BJ (cell line): ENCODE measurements at places on chromosomes 16 and 17.
A peak's percentile ranks its signal among the peaks of the same experiment; 100 is the strongest.

DNA sequence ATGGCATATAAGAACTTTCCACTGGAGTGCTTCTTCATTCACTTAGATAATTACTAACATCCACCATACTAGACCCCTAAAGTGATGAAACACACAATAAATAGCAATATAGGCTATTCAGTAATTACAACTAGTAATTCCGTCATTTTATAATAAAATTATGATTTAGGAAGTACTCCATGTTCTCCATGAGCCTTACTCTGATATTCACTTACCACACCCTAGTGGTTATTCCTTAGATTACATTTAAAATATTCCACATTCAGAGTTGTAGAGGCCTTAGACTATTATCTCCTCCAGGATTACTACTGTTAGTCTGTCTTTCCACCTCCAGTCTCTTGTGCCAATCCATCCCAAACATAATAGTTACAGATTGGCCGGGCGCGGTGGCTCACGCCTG is 62.4 kb downstream of the STH start:
- DNase-seq, result no peak

- DNase-seq, result no peak
These were observed 148.9 kb downstream of the ZNF18 start for GRCh38 chr17:11848330-11848729.

GRCh38 chr17:2237950-2238349 is 65.6 kb downstream of the SMG6 start:
- DNase-seq, result no peak

- no peak for DNase-seq
These were observed 43.4 kb downstream of the SPOP start for GRCh38 chr17:49634485-49634860.

GRCh38 chr16:67389911-67390815 is 3.1 kb downstream of the TPPP3 start:
- DNase-seq, result no peak

- no peak for DNase-seq
These were observed at the start of gene CNTNAP1 for GRCh38 chr17:42681976-42682721. Gene CNTNAP1, plus strand, starts transcription at chr17:42682531. Its CDS starts 299 bp downstream, at chr17:42682830.

DNA sequence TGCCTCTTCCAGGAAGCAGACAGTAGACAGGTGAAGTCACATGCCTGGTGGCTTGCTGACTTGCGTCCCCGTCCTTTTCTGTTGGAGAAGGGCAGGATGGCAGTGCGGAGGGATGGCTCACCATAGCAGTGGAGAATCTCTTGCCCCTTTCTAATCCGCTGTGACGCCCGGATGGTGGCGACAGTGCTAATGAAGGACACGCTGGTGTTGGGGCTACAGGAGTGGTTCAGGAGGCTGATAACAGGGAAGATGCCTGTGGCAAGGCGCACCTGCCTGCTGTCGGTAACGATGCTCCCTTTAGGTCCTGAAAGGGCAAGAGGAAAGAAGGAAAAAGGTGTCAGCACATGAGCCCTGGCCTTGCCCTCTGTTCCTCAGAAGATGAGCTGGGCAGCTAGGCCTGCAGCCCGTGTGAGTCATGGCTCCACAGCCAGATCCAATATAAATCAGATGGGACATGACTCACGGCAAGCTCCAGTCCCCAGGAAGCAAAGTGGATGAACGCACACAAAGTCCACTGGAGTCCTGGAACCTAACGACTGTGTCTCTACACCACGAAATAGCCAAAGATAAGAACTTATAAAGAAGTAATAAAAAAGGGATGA is 25.5 kb downstream of the SERPINF1 start:
- DNase-seq, result peak; percentile 77

DNA sequence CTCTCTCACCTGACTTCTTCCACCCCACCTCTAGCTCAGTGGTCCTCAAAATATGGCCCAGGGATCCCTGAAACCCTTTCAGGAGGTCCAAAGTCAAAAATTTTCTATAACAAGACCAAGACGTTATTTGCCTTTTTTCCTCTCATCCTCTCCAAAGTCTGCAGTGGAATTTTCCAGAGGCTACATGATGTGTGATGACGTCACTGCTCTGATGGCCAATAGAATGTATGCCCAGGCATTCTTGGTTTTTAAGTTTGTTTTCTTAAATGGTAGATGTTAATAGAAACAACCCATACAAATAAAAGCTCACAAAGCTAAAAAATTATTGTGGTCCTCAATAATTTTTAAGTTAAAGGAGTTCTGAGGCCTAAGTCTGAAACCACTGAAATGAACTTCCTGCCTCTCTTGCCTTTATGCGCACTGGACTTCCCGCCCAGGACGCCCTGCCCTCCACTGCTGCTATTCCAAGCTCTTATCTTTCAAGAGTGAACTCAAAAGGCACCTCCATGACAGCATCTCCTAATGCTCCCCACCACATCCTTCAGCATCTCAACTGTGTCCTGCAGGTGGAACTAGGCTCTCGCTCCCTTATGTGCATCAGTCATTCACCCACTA is 13.5 kb downstream of the UBE2O start:
- no peak for DNase-seq

DNA sequence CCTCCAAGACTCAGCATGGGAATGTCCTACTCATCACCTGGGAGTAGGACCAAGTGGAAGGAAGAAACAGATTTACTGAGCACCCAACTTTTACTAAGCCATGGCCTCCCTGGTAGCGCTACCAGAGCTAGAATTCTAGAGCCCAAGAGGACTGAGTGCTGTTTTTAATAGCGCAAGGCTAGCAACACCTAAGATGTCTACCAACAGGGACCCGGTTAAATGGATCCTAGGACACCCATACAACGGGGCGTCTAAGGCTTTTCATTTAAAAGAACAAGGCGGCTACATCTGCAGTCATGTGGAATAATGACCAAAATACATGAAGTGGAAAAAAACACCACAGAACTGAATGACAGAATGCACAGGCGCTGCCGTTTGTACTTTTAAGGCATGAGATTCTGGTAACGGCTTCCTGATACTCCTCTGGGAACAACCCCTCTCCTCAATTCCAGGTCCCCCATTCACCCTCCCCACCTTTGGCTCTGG is 5.1 kb downstream of the GGA2 start:
- no peak for DNase-seq

DNA sequence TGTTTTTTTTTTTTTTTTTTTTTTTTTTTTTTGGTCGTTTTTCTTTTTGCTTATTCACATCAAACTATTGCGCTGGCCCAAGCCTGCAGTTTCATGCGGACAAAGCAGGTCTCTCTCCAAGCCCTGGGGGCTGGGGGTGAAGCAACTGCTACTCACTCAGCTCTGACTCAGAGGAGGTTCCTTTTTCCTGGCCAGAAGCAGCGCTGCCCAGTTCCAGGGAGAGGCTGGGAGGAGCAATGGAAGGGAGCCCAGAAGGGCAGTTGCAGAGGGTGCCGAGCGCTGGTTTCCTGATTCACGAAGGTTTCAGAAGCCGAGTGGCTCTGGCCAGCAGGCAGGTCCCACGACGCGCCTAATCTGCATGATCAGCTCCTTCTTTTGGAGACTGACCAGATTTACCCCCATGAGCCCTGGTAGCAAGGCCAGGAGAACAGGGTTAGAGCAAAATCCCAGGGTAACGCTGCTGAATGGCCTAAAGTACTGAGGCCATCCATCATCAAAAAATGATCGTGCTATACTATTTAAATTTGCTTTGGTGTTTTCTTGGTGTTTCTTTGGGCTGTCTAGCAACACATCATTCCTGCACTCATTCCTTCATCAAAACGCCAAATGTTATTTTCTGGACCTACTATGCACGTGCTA is 144.7 kb upstream of the SOX9 start:
- DNase-seq, result peak; percentile 86

GRCh38 chr17:42182927-42183734 is 2.1 kb downstream of the HCRT start:
- DNase-seq, result no peak

- no peak for DNase-seq
These were observed 11.3 kb downstream of the WDR45B start for GRCh38 chr17:82636626-82637598.

DNA sequence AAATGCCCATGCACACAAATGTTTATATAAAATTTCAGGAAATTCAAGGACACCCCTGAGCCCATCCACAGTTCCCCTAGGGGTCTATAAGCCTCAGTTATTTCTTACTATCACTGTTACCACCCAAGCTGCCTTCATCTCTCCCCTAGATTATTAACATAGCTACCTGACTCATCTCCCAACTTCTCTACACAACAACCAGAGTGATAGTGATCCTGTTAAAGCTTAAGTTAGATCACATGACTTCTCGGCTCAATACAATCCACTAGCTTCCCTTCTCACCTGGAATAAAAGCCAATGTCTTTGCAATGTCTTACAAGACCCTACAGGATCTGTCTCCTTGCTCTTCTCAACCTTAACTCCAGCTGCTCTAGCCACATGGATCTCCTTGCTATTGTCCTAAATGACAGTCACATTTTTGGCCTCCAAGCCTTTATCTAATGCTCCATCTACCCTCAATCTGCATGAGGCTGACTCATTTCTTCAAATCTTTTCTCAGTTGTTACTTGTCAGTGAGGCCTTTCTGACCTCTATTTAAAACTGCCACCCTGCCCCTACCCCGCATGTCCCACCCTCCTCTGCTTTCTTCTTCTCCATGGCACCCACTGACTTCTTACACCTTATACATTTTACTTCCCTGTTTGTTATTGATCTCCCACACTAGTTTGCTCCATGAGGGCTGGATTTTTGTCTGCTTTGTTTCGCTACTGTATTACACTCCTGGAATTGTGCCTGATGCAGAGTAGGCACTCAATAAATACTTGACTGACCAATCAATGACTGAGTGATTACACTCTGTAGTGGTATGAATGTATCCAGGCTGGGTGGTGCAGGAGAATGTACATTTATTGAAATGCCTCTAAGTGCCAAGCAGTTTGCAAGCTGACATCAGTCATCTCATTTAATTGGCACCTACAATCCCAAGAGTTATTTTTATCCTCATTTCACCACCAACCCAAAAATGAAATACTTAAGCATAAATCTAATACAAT is 5.2 kb upstream of the LIG3 start:
- DNase-seq, result no peak

DNA sequence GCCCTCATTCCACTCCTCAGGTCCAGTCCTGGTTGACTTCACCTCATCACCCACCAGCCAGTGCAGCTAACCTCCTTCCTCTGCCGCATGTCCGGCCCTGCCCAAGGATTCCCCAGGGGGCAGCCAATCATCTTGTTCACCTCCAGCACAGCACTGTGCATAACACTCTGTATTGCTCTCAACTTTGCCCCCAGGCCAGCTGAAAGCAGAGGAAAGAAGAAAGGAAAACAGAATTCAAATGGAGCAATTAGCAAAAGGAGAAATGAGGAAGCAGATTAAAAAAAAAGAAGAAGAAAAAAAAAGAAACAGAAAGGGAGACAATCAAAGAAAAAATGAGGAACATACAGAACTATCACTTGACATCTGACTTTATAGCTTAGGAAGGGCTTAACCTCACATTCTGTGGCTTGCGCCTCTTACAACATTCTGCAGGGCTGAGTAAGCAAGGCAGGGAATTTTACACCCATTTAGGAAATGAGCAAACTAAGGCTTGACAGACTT is 26.1 kb downstream of the GAS7 start:
- DNase-seq, result no peak

- no peak for DNase-seq
These were observed 17.2 kb downstream of the TLE7 start for GRCh38 chr16:71424626-71425025.

DNA sequence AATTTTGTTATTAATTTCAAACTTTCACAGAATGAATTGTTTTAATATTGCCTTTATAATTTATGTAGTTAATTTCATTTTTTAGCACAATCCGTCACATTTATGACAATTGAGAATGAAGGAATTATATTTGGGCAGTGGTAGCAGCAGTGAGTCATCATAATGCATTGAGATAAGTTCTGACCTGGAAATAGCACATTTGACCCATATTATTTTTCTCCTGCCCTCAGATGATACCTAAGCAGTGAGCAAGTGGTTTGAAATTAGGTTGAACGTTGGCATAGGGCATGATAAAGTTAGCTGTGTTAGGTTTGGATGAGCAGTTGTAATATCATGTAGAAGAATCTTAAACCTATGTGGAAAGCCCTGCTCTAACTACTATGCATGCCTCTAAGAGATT is 1431.3 kb upstream of the CDH8 start:
- no peak for DNase-seq

DNA sequence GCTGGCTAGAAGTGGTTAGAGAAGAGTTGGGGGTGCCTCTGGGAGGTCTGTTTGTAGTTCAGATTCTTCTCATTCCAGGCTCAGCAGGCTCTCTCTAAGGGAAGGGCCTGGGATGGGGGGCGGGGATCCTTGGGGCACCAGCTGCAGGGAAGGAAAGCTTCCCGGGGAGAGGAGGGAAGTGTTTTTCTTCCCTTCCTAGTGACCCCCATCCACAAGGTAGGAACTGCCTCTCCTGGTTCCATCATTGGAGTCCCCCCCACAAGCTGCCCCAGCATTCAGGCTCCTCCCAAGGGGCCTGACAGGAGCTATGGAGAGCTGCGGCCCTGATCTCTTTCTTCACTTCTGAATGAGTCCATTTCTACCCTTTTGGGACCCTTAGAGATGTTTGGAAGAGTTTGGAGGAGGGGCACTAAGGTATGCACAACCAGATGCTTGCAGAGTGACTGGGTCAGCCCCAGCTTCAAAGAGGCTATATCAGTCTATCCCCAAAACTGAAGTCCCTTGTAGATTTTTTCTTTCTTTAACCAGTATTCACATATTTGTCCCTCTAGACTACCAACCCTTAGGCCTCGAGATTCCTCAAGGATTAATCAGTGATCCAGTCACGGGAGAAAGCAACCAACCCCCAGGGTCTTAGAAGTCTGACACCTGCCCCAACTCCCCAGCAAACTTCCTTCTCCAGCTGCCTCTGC is 13.9 kb upstream of the FZD2 start:
- DNase-seq, result peak; percentile 91

DNA sequence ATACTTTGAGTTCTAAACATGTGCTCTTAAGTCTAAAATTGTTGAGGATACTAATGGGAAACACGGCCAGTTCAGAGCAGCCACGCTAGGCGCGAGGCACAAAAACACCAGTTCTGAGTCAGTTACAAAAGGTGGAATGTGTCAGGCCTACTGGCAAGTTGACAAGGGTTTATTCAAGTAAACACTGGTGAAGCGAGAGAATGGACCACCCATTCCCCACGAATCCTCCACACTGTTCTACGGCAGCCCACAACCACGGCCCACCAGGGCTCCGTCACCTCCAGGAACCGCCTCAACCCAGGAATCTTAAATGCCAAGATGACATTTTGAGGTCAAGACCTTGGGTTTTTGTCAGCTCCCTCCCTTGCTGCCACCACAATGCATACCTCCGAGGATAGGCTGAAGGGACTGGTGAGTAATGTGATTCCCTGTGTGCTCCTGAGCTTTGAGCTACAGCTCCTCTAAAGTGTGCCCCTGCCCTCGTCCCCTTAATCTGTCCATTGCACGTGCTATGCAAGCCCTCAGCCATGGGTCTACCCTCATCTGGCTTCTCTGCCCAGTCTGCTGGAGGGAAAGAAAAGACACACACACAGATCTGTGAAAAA is 28.5 kb upstream of the TRAP1 start:
- no peak for DNase-seq

DNA sequence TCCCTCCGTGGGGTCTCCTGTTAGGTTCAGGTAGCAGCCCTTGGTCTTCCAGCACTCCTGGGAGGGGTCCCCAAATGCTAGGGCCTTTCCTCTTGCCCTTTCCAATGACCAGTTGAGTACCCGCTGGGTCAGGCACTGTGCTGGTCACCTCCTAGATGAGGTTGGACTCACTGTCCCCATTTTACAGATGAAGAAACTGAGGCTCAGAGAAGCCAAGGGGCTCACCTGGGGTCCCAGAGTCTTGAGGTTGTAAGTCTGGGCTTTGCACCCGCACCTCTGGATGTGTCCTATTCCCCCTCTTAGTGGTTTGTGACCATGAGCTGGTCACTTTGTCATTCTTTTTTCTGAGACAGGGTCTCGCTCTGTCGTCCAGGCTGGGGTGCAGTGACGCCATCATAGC is 1.4 kb upstream of the CASKIN1 start:
- no peak for DNase-seq
